Fibroblast of skin of left quadriceps (primary cell): ENCODE measurements at places on chromosomes 4 and X.

GRCh38 chr4:29711226-29711625 lies 1008.9 kb upstream of the PCDH7 start:
- no peak for DNase-seq

DNA sequence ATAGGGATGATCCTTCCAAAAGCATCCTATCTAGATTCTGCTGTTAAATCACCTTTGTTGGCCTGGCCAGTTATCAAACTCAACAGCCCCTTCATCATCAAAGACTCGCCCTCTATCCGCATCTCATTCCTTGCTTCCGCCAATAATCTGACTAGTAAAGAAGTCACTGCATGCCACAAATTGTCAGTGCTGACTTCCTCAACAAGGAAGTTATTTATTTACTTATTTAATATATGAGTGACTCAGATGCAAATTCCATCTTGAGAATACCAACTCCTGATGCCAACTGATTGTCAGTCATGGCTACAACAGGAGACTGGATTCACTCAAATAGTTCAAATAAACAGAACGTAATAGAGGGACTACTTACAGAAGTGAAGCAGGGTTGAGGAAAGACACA lies 283.8 kb downstream of the TRIML1 start:
- no peak for DNase-seq

- DNase-seq: no peak
Measured at GRCh38 chr4:127238956-127239475, 393.7 kb upstream of the INTU start.

DNA sequence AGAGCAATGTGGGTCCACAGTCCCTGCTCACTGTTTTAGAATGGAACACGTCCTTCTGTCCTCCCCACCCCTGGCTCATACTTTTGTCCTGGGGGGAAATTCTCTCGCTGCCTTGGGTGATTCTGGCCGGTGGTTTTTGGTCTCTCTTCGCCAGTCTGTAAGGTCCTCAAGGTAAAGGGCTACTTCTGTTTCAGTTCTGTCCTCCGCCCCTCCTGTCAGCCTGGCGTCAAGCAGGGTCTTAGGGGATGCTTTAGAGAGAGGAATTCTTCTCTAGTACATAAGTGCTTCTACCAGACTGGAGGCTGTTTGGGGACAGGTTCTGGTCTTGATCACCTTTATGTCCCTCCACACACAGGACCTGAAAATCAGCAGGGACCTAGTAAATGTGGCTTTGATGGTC lies 617 bp upstream of the MRFAP1L1 start:
- DNase-seq: no peak

DNA sequence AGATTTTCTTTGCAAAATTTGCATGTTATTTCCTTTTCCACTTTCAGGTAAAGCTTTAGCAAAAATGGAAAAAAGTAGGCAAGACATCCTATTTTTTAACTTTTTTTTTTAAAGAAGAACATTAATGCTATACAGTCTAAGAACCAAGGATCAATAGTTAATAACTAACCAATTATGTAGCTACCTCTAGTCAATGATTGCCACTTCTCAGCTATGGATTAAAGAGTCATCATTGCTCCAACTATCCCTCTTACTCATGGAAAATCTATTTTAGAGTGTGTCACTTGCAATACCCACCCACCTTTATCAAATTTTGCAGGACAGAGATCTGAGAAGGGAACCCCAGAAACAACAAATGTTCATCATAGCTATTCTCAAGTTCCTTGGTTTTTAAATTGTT lies 223.1 kb downstream of the ANK2 start:
- DNase-seq: no peak

DNA sequence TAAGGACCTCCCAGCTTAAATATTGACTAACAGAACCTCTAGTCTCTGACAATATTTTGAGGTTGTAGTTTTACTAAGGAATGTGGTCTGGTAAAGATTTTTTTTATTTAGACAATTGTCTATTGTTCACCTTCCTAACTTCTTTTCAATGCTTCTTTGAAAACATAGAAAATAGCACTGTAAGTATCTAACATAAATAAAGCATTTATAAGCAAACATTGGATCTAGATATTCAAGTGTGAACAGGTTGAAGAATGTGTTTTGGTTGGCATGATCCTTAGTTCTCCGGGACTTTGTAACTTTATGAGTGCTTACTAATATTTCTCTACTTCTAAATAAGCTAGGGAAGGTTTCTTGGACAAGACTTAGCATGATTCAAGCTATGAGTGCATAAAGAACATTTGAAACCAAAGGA lies 285.4 kb upstream of the ARSJ start:
- DNase-seq: no peak

- DNase-seq: peak; percentile 30
Measured at GRCh38 chr4:79576429-79576753, 168.4 kb upstream of the GK2 start.

- DNase-seq: peak; percentile 27
Measured at GRCh38 chr4:79869597-79870237, 203.3 kb downstream of the ANTXR2 start.

DNA sequence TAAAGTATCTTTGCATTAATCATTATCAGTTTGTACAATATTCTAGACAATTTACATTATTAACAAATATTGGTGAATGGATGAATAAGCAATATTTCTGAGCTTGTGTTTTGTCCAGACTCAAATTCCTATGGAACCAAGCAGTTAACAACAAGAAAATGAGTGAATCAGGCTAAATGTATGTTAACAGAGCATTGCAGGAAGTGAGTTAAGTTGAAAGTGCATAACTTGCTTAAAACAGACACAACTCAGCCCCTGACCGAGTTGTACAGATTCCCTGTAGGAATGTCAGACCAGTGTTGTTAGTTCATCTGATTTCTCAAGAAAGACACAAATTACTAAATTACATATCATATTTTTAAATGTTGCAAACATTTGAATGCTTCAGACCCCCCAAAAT lies 23.7 kb upstream of the CSN1S1 start:
- peak; percentile 28 for DNase-seq

- DNase-seq: peak; percentile 44
Measured at GRCh38 chr4:38237139-38237538, 276.9 kb downstream of the PTTG2 start.

- no peak for DNase-seq
Measured at GRCh38 chr4:96526625-96527024, 686.7 kb downstream of the PDHA2 start.

DNA sequence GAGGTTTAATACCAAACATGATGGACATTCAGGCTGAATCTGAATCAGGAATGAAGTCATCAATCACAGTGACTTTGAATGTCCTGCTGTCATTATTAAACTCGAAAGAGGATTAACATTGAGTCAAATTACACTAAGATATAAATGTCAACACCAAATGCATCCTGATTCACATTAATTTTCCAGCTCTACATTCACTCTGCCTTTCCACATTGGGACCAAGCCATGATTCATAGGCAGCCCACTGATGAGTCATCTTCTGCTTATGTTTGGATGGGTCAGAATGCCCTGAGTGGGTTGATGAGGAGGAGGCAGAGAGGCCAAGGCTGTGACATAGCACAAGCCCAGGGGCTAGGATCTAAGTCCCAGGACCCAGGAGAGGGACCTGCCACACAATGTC lies 247.6 kb upstream of the RPS6KA3 start:
- peak; percentile 65 for DNase-seq

- no peak for DNase-seq
Measured at GRCh38 chrX:51889851-51890250, 3.6 kb upstream of the MAGED1 start.

DNA sequence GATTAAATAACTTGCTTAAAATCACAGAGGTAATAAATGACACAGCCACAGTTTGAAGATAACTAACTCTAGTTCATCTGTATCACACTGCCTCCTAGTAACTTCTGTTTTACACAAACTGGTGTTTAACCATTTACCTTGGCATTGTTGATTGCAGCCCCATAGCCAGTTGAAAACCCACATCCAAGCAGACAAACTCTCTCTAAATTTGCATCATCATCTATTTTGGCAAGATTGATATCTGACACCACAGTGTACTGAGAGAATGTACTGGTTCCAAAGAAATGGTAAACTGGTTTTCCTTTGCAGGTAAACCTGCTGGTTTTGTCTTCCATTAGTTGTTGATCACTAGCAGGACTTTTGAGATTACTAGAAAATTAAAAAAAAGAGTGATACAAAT lies 7.8 kb downstream of the ADH4 start:
- DNase-seq: no peak
